ENCODE measurements at places on chromosomes 6 and 20.

GRCh38 chr20:11247046-11248010, 573.5 kb upstream of the JAG1 start:
- DNase-seq = no peak

DNA sequence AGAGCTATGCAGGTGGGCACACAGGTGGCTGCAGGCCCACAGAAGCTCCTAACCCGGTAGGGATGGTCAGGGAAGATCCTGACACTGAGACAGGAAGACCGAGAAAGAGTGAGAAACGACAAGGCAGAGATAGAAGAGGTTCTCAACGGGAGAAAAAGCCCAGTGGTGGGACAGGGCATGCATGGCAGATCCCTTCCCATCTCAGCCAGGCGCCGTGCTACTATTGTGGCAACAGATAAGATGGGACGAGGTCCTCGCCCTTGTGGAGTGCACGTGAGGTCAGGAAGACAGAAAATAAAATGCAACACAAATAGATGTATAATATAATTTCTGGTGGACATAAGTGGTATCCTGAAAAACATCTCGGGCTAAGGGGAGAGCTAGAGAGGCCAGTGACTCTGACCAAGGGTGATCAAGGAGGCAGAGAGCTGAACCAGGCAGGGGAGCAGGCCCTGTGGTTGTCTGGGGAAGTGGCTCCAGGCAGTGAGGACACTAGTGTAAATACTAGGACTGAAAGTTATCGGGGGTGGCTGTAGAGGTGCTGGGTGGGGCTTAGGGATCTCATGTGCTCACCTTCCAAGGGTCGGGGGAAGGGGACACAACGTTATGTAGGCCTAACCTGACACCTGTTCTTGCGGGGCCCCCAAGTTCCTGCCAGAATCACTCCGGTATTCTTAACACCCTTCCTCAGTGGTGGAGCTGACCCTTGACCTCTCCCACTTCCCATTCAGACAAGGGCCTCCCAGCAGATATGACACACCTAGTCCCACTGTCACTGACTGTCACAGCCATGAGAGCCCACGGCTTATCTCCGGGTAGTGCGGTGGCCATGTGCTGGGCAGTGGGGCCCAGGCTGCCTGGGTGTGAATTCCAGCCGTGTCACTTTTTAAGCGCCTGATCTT, 1.0 kb downstream of the SRXN1 start:
- no peak for DNase-seq

DNA sequence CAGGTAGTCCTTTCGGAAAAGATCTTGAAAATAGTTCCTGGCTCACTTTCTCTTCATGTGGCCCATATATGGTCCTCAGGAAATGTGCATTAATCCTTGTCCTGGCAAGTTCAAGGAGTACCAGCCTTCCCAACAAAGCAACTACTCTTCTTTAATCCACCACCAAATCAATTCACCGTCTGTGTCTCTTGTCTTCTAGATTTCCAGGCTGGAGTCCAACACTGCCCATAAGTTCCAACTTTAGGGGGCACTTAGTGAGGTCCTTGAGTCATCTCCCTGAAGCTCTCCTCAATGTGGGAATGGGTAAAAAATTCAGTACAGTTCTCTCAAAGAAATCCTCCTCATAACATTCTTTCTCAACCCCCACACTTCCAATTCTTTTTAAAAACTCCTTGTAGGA, 6.9 kb upstream of the DAAM2 start:
- DNase-seq = no peak

DNA sequence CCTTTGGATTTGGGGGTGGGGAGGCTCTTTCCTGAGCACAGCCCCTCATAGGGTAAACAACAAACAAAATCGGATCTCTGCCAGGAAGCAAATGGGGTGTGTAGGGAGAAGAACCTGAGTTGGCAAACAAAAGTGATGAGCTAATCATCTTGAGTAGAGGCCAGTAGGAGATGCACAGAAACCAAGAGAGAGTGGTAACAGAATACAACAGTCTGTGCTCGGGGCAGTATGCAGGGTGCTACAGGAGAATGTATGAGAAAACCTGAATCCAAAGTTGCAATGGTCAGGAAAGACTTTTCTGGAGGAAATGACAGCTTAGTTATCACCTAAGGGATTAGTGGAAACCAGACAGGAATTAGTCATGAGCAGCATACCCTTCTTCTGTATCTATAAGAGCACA, 177.8 kb downstream of the CDKAL1 start:
- no peak for DNase-seq

- DNase-seq = no peak
These were observed 72.5 kb downstream of the PPP1R3G start for GRCh38 chr6:5157621-5158138.

DNA sequence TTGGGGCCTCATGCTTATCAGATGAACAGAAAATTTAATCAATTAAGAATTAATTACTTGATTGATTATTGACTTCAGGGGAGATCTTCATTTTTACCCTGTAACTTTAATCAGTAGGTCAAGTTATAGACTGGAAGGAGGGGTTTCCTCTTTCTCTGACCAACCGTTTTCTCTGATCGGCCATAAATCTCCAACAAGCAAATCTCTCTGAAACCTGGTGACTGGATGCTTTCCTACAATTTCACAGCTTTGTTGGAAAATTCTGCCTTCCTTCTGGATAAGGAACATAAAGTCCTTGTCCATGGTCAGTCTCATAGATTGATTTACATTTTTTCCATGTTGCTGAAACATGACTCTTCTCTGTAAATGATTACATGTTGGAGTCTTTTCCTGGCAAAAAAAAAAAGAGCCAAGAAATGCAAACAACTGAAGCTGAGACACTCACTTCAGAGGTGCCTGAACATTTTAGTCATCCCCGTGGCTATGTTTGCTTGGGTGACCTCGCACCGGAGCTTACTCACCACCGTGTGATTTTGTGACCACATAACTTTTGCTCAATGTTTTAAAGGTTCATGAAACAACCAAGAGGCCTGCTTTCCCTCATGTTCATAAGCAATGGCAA, 31.0 kb downstream of the IRF4 start:
- peak; percentile 66 for DNase-seq

GRCh38 chr6:136784910-136785746, 7.1 kb downstream of the MAP3K5 start:
- peak; percentile 39 for DNase-seq

DNA sequence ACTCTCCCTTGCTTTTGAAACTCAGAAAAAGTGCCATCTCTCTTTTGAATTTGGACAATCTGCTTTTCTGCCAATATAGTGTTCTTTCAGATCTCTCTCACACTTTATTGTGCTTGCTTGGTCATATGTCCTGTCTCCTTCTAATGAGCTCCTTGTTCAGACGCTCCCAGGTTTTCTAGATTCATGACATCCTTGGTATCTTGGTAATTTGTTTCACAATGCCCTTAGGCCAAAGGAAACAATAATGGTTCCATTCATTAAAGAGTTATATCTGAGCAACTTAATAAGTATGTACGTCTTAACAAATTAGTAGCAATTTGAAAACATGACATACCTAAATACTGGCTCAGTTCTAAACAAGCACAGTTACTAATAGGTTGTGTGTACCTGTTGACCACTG, 293.4 kb upstream of the SPTLC3 start:
- no peak for DNase-seq

- DNase-seq = no peak
These were observed 3.1 kb upstream of the ULBP2 start for GRCh38 chr6:149938571-149939355.

GRCh38 chr6:32816746-32817204, at the start of gene HLA-DOB:
TSS of gene HLA-DOB (minus strand) at chr6:32817002. CDS start at chr6:32816951, 51 bp downstream.
- DNase-seq = no peak

DNA sequence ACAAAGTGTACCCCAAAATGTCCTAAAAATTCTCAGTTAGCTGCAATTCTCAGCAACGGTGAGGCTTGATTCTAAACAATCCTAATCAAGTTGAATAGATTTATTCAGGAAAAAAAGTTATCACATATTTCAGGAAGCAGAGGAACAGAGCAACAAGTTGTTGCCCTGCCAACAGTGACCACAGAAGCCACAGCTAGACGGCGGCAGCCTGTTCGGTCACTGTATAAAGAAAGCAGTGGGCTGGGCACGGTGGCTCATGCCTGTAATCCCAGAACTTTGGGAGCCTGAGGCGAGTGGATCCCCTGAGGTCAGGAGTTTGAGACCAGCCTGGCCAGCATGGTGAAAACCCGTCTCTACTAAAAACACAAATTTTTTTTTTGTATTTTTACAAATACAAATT, 171.2 kb upstream of the BMP5 start:
- DNase-seq = no peak

GRCh38 chr6:162636167-162636566, 91.4 kb downstream of the PRKN start:
- DNase-seq = no peak

DNA sequence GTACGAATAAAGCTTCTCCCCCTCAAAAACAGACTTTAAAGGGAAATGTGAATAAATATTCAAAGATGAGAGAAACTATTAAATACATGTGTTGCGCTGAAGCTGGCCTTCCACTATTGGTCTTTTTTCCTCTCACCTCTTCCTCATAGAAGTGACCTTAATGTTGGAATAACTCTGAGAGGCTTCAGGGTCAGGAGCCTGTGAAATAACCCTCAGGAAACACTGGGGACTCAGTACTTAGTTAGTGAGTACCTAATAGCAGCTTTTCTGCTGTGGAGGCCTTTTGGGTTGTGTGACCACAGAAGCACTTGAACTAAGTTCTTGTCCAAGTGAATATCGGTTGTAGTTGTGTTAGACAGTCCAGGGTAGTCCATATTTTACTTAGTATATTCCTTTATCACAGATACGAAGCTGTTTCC, 799 bp upstream of the SHPRH start:
- no peak for DNase-seq

DNA sequence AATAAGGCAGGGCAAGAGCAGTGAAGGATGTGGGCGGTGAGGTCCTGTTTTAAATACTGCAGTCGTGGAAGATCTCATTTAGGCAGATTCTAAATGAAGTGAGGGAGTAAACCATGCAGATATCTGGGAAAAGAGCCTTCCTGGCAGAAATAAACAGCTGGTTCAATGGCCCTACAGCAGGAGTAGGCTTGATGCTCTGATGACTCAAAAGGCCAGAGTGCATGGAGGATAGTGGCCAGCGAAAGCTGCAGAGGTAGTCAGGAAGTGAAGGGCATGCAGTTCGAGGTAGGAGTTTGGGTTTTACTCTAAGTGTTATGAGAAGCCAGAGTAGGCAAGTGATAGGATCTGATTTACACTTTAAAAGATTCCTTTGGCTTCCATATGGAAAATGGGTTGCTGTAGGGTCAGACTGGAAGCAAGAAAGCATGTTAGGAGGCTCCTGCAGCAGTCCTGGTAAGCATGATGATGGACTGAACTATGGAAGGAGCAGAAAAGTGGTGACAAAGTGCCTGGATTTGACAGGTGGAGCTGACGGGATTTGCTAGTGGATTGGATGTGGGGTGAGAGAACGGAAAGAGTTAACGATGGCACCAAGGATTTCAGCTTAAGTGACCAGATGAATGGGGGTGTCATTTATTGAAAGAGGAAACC, 150.0 kb downstream of the GJA10 start:
- DNase-seq = no peak

- DNase-seq = no peak
These were observed 4.6 kb downstream of the SYTL3 start for GRCh38 chr6:158654498-158654897.

GRCh38 chr20:48220033-48220633, 434.9 kb upstream of the SULF2 start:
- DNase-seq = no peak

- DNase-seq = no peak
These were observed 661 bp upstream of the PPP1R14C start for GRCh38 chr6:150142097-150142669.

DNA sequence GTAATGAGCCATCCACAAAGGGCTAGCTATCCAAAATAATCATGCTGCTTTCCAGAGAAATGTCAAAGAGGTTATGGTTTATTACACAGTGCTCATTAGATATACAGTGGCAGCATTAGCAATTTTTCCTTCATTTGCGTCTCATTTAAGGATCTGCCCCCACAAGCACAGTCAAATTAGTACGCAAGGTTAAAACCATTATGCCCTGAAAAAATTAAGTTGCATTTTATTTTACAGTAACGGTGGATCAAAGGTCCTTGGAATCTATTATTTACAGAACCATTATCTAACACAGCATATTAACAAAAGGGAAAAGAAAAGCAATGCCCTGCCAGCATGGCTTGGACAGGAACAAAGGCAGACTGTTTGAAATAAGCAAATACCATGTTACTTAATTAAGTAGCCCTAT, 144.8 kb downstream of the PDSS2 start:
- no peak for DNase-seq

GRCh38 chr6:11729076-11729475, 49.5 kb downstream of the ADTRP start:
- peak; percentile 49 for DNase-seq

DNA sequence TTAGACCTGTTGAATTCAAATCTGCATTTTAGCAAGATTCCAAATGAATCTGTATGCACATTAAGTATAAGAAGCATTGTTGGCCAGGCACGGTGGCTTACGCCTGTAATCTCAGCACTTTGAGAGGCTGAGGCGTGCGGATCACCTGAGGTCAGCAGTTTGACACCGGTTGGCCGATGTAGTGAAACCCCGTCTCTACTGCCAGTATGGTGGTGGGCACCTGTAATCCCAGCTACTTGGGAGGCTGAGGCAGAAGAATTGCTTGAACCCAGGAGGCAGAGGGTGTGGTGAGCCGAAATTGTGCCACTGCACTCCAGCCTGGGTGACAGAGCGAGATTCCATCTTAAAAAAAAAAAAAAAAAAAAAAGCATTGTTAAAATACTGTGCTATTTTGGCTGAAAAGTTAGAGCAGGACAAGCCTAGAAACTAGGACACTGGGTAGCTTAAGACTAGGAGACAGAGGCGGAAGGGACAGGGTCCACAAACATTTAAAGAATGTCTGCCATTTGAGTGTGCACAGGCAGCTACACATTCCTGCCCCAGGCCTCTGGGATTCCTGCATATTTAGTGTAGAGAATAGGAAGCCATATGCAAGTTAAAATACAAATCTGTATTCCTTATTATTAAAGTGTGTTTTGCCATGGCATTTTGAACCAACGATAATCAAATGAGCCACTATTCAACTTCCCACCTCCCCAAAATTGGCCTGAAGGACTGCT, 45.1 kb upstream of the EEF1A1 start:
- DNase-seq = no peak

DNA sequence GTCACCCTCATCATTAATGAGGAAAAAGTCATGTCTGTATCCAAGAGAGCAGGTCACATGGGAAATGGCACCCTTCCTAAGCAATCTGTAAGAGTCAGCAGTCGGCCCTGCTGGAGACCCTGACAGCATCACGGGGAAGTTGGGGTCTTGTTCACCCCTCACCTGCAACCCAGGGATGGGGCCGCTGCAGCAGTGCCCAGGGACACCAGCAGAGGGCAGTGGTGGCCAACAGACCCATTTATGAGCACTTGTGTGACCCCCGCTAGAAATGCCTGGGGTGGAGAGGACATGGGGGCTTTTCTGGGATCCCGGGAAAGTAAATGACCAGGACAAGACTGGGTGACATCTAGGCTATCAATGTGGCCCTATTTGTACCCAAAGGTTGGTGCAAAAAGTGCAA, 35.9 kb downstream of the ANKRD60 start:
- DNase-seq = no peak

GRCh38 chr6:82385546-82385945, 21.9 kb downstream of the TPBG start:
- no peak for DNase-seq

DNA sequence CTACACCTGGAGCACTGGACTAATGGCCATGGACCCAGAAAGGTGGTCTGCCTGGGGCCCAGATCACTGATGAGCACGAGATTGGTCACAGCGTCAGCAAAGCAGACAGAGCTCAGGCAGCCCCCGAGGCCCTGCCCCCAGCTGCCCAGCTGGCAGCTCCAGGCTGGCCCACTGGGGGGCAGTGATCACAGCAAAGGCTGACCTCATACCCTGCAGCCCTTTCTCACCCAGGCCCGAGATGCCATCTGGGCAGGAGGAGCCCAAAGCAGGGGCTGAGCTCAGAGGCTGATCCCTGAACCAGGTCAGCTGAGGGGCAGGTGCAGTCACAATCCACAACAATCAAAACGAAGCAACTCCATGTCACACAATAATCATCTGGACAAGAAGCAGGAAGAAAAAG, 4.1 kb downstream of the MAP1LC3A start:
- DNase-seq = no peak

Data from stimulated activated CD4-positive, alpha-beta T cell treated with anti-CD3 and anti-CD28 coated beads, Interleukin-12 subunit alpha, Interleukin-12 subunit beta, amount 100 ng/mL, for 48 hours (primary cell).